ENCODE measurements at places on chromosomes 3 and 15.
A peak's percentile ranks its signal among the peaks of the same experiment; 100 is the strongest.

DNA sequence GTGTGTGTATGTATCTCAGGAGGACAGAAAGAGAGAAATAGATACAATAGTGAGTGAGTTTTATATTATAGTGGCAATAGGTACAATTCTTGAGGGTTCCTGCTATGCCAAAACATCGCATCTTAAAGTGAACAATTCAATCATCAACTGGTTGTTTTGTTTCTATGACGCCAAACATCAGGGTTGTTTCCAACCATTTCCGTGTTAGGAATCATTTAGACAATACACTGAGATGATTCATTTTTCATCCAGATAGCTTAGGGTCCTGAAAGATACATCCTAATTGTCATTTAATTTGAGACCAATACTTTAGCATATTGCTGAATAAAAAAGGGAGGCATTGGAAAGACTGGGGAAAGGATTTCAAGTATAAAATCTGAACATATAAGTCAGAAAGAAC is 472.2 kb downstream of the MCTP2 start:
- no peak for DNase-seq

GRCh38 chr15:81029414-81030300 is 28.9 kb downstream of the TLNRD1 start:
- no peak for DNase-seq

GRCh38 chr3:30078736-30079135 is 527.7 kb upstream of the TGFBR2 start:
- DNase-seq = no peak

DNA sequence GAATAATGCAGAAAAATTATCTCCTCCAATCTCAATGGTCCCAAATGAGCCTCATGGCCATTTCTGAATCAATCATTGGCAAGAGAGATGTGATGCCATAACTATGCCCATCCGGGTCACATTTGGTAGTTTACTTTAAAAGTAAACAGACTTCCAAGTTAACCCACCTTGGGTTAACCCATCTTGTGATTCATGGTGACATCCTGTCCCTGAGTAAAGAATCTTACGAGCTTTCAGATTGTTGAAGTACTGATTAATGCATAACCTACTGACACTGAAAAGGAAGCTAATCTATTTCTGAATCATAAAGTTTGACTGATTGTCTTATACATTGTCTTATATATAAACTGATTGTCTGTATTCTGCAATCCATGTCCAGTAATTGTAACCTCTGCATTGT is 467.2 kb upstream of the AGTR1 start:
- no peak for DNase-seq

- DNase-seq = no peak
These were observed 468.0 kb upstream of the TBL1XR1 start for GRCh38 chr3:177665122-177665808.

DNA sequence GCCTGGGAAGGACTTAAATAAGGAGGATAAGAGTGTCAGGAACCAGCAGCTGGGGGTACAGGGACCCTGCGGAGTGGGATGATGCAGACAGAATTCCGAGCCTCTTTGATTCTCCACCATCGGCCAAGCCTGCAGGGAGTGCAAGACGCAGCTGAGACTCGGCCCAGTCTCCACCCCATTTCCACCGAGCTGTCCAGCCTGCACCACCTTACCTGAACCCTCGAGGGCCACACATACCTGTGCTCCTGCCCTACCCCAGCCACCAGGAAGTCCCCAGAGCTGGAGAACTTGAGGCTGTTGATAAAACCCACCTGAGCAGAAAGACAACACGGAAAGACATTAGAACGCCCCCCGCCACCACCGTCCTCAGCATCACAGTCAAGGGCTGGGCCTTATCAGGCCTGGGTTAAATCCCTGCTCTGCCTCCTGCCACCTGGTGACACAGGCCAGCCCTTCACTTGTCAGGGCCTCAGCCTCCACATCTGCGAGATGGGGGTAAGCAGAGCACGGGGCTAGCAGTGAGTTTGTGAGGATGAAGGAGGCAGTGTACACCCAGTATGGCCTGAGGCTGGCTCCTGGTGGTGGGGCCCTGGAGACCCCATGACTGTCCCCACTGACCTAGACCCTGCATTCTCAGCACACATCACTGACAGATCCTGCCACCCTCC is 8.1 kb downstream of the RRP9 start:
- no peak for DNase-seq

- no peak for DNase-seq
These were observed 91.8 kb downstream of the BTD start for GRCh38 chr3:15693355-15693754.

DNA sequence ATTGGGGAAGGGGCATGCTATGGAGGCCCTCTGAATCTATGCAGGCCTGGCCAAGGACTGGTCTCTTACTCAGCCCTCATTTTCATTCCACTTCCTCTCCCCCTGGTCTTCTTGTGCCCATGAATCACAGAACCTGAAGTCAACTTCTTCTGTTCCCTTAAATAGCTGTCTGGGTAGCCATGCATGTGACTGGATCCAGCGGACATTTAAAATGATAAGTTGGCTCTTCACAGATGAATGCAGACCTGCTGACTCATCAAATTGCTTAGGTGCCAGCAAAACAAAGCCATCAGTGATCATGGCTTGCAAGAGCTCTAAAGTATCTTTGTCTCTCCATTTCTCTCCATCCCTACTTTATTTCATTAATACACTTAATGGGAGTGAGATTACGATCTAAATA is 90.1 kb upstream of the CADPS start:
- DNase-seq = no peak

GRCh38 chr15:38503496-38503895 is 49.6 kb downstream of the FAM98B start:
- DNase-seq = no peak

DNA sequence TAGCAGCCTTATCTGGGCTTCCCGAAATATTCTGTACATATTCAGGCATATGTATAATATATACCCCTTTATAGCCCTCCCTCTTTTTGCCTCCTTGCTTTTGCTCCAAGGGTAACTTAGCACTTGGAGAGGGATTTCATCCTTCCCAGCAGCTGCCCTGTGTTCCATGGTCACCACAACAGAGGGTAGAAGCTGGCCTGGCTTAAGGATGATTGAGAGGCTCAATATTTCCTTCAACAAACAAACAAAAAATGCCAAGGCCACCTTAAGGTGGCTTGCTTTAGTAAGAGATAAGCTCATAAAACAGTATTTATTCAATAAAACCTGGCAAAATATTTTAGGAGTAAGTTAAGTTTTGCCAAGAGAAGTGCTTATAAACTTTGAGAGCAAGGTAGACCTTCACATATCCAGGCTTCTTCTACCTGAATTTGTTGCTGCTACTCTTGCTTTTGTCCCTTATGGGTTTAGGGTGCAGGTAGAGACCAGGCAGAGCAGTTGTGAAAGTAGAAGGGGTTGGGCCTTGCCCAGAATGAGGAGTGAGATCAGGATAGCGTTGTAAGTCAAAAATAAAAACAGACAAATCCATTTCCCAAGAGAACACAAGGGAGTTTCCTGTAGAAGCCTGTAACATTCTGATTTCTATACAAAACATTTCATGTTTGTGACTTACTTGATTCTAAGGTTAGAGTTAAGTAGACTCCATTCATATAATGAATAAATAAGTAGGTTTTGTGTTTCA is 52.7 kb upstream of the ATOSA start:
- DNase-seq = no peak

DNA sequence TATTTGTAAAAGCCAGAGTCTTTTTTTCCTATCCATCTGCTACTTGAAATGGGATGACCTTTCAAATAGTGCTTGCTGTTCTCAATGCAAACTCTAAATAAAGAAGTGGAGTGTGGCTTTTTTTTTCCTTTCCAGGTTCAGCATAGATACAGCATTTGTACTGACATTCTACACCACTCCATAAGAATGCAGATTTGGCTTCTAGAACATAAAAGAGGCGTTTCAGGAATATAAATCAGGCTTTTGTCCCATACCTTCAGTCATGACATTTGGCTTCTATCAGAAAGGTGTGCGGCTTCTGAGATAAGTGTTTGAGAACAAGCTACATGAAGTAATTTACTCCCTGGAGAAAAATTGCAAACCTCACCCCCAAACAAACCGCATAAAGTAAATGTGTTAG is 553.1 kb downstream of the FHIT start:
- no peak for DNase-seq

DNA sequence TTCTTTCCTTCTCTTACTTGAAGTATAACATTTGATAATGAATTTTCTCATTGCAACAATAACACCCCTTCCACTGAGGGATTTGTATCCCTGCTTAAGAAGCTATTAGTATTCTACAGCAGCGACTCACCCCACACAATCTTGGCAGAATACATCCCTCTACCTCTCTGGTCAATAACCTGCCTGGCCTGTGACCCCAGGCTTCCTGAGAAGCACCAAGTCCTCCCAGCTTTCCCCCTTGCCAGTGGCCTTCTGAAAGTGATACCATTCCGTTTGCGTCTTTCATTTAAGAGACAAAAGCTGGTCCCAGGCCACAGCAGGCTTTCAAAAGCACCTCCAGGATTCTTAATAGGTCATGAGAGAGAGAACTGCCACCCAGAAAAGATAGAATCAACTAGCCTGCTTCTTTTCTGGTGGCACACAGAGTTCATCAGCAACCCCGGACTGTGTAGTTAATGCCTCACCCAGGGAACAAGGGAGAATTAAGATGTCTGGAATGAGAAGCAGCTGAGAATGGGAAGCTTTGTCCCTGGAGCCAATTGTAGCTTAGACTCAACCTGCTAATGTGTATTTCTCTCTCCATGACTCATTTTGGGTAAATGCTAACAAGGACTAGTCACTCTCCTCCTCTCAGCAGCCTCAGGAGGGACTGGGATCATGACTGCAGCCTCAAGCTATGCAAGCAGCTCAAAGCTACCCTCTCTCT is 101.0 kb upstream of the CPNE4 start:
- no peak for DNase-seq

- DNase-seq = no peak
These were observed 325.9 kb downstream of the TIGIT start for GRCh38 chr3:114619771-114620170.

- no peak for DNase-seq
These were observed 1.6 kb downstream of the NKTR start for GRCh38 chr3:42601896-42602581.

- DNase-seq = no peak
These were observed 173.4 kb downstream of the MCTP2 start for GRCh38 chr15:94404733-94405283.

DNA sequence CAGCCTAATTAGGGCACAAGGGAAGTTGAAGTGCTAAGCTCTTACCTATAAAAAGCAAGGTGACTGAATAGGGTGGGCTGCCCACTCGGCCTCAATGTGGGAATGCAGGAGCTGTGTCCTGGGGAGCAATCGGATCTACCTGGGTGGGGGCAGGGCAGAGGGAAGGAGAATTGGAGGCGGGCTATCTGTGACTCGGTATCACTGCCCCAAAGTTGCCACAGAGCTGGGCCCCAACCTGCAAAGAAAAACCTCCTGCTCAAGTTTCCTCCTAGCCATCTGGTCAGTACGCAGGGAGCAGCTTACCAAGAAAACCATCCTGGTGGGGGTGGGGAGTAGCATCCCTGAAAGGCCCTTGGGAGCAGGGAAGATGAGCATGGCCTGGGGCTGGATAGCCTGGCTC is 10.7 kb downstream of the CIB2 start:
- DNase-seq = no peak

- no peak for DNase-seq
These were observed 50.6 kb downstream of the B3GNT5 start for GRCh38 chr3:183303690-183304089.

DNA sequence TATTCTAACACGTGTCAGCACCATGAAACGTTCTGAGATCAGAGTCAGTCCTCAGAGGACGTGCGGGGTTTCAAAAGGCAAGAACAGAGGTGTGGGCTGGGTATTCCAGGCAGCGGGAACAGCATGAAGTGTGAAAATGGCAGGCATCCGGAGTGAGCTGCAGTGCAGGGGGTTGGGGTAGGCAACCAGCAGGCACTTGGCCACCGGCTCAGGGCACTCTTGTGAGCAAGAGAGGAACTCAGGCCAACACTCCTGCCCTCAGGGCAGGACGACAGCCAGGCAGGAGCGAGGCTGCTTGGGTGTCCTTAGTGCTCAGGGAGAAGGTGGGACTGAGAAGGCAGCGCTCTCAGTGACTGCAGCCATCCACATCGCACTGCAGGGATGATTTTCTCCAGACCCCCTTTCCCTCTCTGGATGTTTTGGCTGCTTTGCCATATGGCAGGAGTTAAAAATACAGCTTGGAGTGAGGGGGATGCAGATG is 151.1 kb downstream of the NUP210 start:
- no peak for DNase-seq

DNA sequence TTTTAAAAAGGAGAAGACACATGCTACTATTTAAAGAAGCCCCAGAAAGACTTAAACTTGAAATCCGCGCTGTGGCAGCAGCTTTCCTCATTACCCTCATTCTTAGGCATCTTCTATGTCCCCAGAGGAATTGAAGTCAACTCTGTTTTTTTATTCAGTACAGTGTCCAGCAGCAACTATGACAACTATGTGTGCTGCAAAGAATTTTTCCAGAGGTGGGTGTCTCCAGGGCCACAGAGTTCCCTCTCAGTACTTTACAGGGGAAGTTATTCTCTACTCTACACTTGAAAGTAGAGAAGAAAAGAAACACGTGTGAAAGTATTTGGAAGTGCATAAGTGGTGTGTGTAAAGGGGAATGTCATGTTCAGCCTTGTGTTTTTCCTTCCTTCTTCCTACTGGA is 32.0 kb downstream of the GATM start:
- DNase-seq = no peak

- DNase-seq = no peak
These were observed 7.9 kb upstream of the DOCK3 start for GRCh38 chr3:50666837-50667236.

- DNase-seq = peak; percentile 76
These were observed 3.3 kb downstream of the ANKRD63 start for GRCh38 chr15:40279437-40280141.

DNA sequence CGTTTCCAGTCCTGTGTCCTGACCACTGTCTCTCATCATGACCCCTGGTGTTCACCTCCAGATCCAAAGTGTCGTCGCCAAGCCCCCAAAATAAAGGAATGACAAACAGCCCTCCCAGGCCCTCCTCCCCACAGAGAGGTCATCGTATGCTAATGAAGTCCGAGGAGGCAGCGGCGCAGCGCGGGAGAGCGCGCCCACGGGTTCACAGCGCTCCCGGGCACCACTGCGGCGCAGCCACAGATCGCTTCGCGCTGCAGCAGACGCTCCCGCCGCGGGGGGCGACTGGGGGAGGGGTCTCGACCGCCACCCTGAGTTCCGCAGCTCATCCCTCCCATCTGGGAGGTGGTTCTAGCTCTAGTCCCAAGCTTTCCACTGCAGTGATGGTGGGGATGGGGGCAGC is 1.3 kb downstream of the DGKG start:
- DNase-seq = no peak

- no peak for DNase-seq
These were observed 107.1 kb downstream of the OXSM start for GRCh38 chr3:25897019-25897418.

DNA sequence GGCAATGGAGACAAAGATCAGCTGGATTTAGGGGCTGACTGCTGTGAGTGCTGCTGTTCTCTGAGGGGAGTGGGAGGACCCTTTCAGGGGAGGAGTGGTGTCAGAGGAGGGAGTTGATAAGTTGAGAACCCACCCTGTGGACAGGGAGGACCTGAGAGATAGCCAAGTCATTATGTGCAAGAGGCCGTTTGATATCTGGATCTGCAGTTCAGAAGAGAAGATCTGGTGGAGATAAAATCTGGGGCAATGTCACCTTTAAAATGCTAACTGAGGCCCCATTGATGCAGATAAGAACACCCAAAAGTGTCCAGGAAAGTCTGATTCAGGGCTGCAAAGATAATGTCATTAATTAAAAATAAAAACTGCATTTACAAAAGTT is 256.1 kb upstream of the HES1 start:
- DNase-seq = no peak

Data from activated CD8-positive, alpha-beta memory T cell treated with anti-CD3 and anti-CD28 coated beads, Interleukin-2, amount 50 U/mL, for 4 hours (primary cell).